Brain (organoid and tissue), 16 donors: ENCODE measurements at places on chromosomes 5 and 9.

DNA sequence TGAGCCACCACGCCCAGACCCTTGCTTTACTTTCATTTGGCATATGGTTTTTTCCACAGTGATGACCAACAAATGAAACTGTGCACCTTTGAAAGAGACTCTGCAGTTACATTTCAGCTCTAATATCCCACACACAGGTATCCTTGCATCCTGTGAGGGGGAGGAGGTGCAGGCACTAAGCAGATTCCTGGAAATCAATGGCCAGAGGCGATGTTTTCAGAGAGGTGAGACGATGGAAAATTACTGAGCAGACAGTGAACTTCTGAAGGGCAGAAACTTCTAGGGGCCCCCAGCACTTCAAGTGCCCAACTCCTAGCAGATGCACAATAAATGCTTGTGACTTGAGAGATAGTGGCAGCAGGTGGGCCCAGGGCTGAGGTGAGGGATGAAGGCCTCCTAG is 29.8 kb upstream of the GNE start:
- no peak for DNase-seq

DNA sequence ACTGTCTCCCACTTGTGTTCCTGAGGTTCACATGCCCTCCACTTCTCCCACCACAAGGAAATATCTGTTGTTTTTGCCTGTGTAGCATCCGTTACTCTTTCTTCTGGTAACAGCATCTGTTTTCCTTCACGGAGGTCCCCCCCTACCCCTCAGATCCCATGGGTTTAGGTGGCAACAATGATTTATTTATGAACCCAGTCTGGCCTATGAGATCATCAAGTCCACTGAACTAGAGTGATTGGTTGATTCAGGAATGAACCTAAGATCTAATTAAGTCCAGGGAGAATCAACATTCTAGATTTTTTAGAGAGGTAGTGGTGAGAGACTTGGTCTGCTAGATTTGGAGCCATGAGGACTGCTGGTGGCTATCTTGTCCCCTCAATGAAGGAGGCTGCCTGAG is 166.8 kb downstream of the NR3C1 start:
- DNase-seq, result no peak

DNA sequence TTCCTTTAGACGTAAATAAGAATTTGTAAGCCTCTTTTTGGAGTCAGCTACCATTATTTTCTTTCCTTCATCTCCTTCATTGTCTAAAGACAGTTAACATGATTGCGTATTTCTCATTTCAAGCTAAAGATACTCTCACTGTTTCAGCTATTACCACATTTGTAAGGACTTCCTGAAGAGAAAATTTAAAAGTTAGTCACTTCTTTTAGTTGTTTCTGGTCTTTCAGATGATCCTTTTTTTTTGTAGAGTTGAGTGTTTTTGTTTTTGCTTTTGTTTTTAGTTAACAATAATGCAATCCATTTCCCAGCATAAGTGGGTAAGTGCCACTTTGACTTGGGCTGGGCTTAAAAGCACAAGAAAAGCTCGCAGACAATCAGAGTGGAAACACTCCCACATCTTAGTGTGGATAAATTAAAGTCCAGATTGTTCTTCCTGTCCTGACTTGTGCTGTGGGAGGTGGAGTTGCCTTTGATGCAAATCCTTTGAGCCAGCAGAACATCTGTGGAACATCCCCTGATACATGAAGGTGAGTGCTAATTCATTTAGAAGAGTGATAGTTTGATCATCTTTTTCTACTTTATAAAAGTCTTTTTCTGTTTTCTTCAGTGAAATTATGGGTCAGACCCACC is 2.0 kb downstream of the IL31RA start:
- no peak for DNase-seq

DNA sequence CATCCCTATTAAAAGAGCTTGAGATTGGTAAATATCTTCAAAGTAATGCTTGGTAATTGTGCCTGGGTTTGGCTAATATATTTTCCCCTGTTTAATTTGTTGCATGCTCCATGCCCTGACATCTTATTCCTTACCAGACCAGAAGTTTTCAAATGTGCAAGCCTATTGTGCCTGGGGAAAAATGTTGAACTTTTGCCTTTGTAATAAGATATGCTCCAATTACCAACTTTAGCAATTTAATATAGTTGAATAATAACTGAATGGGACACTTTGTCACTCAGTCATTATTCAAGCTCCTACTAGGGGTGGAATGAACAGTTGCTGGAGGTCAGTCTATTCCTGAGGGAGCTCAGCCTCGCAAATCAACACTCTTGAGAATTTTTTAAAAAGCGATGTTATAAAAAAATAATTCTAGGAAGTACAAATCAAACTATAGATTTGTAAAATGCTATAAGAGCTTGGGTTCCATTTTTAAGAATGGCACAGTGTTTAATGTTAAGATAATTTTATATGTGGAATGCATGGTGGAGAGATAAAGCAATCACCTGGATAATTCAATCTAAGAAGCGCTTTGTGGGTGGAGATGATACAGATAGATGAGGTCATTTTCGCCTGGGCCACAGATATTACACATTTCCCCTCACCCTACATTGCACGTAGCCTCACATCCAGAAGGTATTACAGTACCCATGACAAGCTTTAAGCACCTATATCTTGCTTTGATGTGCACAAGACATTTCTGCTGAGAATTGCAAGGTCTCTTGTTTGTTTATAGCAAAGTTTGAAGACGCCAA is 231.8 kb downstream of the PIK3R1 start:
- no peak for DNase-seq

- peak; percentile 21 for DNase-seq
These were observed 1.8 kb upstream of the MACROH2A1 start for GRCh38 chr5:135400866-135401265.

GRCh38 chr5:52693280-52693679 is 94.4 kb upstream of the ITGA1 start:
- peak; percentile 3 for DNase-seq

- DNase-seq, result no peak
These were observed 10.6 kb downstream of the CDH12 start for GRCh38 chr5:22842574-22842973.

DNA sequence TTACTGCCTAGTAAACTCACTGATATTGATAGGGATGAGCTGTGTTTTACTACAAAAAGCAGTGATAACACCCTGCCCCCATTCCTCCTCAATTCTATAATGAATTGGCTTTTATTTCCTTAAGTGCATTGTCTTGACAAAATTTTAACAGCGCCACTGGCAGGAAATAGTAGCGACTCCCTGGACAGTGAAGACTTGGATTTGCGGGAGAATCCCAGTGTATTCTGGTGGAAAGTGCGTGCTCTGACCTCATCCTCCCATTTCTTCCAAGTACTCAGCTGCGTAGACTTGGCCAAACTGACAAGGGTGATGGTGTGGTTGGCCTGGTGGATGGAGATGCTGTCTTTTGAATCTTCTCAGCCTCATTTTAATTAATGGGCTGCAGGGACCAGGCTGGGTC is 5.3 kb downstream of the TRIO start:
- DNase-seq, result no peak

GRCh38 chr9:37340961-37341360 is 81.5 kb upstream of the GRHPR start:
- no peak for DNase-seq

DNA sequence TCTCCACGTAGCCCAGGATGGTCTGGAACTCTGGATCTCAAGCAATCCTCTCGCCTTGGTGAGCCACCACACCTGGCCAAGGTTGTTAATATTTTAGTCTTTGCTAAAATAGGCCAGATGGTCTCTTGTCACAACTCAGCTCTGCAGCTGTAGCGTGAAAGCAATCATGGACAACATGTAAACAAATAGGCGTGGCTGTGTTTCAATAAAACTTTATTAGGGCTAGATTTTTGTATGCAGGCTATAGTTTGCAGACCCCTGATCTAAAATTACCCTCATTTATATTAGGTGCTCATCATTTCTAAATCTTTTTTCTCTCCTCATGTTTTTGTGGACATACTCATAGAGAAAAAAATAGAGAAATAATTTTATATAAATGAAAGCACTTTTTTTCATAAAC is 72.1 kb upstream of the SLC28A3 start:
- DNase-seq, result no peak

GRCh38 chr5:111863801-111864200 is 106.8 kb upstream of the NREP start:
- no peak for DNase-seq

DNA sequence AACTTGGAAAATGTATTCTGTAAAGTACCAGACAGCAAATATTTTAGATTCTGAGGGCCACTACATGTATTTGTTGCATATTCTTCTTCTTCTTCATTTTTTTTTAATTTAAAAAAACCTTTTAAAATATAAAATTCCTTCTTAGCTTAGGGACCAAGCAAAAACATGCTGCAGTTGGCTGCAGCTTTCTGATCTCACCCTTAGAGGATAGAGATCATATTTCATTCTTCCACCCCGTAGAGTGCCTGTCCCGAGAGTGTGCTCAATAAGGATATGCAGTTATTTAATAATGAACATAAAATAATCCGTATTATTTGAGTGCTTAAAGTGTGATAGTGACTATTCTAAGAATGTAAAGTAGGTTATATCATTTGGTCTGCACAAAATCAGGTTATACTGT is 204.2 kb upstream of the CD180 start:
- DNase-seq, result no peak

DNA sequence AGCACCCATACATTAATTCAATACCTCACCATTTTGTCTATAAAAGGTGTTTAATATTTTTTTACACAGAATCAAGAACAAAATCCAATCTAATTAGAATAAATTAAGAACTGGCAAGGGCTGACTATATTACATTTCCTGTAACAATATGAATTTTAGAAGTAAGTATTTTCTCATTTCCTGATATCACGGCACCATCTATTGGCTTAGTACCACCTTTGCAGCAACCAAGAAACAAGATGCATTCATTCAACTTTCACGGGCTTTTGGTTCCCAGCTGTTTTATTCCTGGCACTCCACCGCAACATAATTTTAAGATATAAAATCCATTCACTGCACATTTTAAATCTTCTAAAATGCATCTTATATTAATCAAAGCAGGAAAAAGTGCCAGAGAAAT is 20.6 kb downstream of the PSMB7 start:
- no peak for DNase-seq

DNA sequence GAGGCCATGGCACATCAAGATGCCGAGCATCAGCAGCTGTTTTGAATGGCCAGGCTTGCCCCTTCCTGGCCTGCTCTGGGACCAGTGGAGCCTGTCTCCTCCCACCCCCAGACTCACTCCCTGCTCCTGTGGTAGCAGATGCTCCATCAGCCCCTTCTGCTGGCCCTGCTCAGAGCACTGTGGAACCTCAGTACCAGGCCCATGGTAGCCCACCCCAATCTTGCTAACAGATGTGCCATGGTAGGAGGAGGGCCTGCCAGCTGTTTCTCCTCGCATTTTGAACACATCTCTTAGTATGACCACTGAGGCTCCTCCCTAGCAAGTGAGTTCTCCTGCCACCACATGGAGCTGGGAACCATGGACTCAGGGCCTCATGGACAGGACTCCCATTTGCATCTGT is 29.5 kb downstream of the COL27A1 start:
- no peak for DNase-seq

DNA sequence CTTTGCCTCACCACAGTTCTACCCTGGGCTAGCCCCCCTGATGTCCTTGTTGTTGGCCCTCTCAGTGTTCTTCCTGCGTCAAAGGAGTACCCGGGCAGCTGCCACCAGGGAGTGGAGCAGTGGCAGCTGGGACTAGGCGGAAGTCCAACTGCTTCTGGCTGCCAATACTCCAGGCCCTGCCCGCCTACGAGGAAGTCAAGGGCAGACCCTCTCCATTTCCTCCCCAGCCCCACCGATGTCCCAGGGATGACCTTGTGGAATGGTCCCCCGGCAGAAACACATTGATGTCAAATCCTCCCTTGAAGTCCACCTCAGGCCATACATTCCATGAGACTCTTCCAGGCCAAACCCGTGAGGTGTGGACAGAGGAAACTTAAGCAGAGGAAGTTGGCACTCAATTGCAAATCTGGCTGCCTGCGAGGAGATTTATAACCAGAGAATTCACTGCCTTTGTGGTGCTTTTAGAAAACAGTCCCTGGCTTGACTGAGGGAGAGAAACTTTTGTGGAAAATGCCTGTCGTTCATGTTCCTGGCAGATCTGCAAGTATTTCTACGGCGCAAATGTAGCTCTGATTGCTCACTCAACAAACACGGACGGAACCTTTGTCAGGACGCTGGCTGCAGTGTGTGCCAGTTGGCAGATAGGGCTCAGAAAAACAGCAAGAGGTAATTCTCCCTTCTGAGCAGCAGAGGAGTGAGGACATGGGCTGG is 339.7 kb downstream of the RAB3C start:
- peak; percentile 85 for DNase-seq

DNA sequence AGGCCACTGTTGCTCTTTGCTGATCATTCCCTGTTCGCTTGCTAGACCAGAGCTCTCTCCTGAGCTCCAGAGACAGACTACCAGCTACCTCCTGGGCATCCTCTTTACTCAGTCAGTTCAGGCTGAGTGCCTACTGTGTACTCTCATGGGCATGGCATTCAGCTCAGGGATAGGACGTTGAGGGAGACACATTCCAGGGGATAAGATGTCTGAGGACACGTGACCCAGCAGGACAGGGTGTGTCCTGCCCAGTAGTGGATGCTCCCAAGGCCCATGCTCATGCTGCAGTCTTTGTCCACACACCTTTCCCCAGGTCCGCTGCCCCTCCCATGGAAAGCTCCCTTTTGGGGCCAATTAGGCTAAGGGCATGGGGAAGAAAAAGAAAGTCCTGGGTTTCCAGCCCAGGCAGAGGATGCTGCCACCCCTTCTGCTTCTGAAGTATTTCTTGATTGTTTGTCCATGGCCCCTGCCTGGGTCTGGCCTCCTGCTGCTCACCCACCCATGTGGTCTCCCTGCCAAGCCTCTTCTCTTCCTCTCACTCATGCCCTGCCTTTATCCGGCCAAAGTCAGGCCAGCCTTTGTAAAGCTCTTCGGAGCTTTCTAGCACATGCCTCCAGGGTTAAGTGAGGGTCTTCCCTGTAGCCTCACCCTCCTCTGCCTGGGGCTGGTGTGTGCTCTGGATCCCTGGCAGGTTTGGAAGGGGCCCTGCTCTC is 60.5 kb upstream of the PITX1 start:
- no peak for DNase-seq
